IPS DF 6.9 (cell line): ENCODE measurements at places on chromosomes 16 and 17.

DNA sequence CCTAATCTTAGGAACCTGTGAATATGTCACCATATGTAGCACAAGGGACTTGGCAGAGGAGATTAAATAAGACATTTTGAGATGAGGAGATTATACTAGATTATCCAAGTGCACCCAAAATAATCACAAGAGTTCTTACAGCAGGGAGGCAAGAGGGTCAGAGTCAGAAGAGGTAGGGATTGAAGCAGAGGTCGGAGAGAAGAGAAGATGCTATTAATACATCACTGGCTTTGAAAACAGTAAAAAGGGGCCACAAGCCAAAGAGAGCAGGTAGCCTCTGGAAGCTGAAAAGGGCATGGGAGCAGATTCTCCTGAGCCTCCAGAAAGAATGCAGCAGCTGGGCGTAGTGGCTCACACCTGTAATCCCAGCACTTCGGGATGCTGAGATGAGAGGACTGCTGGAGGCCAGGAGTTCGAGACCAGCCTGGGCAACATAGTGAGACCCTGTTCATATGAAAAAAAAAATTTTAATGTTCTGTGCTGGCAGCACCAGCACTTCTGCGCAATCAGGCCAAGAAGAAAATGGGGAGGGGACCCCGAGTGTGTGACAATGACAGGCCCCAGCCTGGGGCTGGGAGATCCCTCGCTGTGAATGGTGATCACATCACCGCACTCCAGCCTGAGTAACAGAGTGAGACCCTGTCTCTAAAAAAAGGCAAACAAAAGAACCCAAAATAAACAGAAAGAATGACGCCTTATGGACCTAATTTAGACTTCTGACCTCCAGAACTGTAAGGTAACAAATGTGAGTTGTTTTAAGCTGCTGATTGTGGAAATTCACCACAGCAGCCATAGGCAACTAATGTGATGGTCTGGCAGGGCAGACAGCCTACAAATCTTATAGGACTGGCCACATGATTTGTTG is 275.4 kb downstream of the MRTFB start:
- H3K4me1 ChIP-seq, result no peaks in the 10 kb centered on the region
- DNase-seq, result no peak
- no peak overlapping the region for H3K27ac ChIP-seq
- H3K36me3 ChIP-seq, result no peaks in the 10 kb centered on the region
- H3K4me3 ChIP-seq, result no peak overlapping the region
- no peaks in the 10 kb centered on the region for H3K27me3 ChIP-seq

DNA sequence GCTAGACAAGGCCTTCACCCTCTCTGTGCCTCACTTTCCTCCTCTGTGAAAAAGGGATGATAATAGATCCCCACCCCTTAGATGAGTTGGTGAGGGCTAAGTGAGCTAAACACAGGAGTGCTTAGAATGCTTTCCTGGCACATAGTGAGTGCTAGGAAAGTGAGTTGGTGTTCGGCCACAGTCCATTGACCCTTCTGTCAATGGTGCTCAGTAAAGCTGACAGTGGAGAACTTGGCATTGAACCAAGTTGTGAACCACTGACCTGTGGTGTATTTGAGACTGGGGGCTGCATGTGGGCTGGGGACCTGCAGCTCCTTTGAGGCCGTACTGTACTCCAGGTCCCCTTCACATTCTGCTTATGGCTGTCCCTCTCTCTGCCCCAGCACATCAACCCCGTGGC is 4.8 kb downstream of the PLK1 start:
- no peaks in the 10 kb centered on the region for H3K27me3 ChIP-seq
- no peak overlapping the region for H3K27ac ChIP-seq
- peaks cover 33% of the 10 kb centered on the region for H3K36me3 ChIP-seq
- no peaks in the 10 kb centered on the region; the same call in 1 of the 2 replicates for H3K4me1 ChIP-seq

- H3K4me1 ChIP-seq, result peaks cover 14% of the 10 kb centered on the region
- H3K27me3 ChIP-seq, result no peaks in the 10 kb centered on the region
- no peak overlapping the region for H3K4me3 ChIP-seq
- DNase-seq, result no peak
- no peaks in the 10 kb centered on the region; the same call in 1 of the 2 replicates for H3K36me3 ChIP-seq
Observed at GRCh38 chr16:89317101-89317671, 99.7 kb downstream of the ZNF778 start.

DNA sequence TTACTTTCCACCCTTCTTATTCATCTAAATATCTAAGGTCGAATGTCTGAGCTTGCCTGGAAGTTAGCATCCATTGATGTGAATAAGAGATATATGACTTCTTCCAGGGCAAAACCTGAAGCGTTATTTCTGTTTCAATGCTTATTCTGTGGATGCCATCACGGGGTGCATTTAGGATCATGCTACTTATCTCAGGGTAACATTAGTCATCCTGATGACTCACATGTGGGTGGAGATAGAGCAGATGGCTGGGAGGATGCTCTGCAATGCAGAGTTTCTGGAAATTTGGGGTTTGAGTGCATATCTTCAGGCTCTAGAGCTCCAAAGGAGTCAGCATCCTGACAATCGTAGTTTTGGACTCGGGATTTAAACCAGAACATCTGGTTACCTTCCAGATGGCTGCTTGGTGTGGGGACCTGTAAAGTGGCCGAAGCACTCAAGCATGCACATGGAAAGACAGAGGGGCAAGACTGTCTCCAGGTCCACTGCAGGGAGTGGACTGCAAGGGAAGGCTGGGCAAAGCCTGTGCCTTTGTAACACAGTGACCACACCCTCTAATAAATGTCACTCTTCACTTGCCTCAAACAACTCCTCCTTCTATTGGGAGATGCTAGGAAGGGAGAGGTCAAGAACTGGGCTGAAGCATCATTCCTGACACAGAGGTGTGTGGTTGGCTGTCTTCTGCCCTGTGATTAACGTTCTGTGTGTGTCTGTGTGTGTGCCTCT is 175.2 kb upstream of the SALL1 start:
- no peak overlapping the region for H3K27ac ChIP-seq
- H3K36me3 ChIP-seq, result no peaks in the 10 kb centered on the region
- DNase-seq, result no peak
- H3K4me1 ChIP-seq, result no peaks in the 10 kb centered on the region

- H3K4me1 ChIP-seq, result no peaks in the 10 kb centered on the region
- no peaks in the 10 kb centered on the region; the same call in 1 of the 2 replicates for H3K27me3 ChIP-seq
- H3K27ac ChIP-seq, result no peak overlapping the region
- no peak overlapping the region for H3K4me3 ChIP-seq
Observed at GRCh38 chr17:27993723-27994310, 48.7 kb upstream of the NLK start.

DNA sequence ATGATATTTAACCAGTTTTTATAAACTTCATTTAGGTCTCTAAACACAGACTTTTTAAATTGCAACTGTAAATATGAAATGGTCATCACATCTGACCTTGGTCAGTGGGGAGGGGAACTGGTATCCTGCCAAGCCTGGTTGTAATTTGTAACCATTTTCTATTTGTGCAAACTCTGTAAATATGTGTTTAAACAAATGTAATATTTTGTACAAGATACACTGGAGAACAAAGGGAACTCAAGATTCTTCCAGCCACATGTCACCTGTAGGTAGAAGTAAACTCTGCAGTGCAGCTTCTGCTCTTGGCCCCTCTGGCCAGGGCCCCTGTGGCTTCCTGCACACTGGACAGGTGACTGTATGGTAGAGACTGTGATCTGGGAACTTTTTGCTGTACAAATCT is 35.8 kb downstream of the AKAP1 start:
- H3K4me1 ChIP-seq, result no peaks in the 10 kb centered on the region
- H3K27me3 ChIP-seq, result no peaks in the 10 kb centered on the region
- no peak overlapping the region for H3K4me3 ChIP-seq
- H3K36me3 ChIP-seq, result peaks cover 31% of the 10 kb centered on the region
- DNase-seq, result no peak

- H3K27ac ChIP-seq, result no peak overlapping the region
- no peaks in the 10 kb centered on the region for H3K36me3 ChIP-seq
- no peak for DNase-seq
- H3K4me1 ChIP-seq, result no peaks in the 10 kb centered on the region
Observed at GRCh38 chr16:9308356-9308801, 216.9 kb downstream of the HAPSTR1 start.

DNA sequence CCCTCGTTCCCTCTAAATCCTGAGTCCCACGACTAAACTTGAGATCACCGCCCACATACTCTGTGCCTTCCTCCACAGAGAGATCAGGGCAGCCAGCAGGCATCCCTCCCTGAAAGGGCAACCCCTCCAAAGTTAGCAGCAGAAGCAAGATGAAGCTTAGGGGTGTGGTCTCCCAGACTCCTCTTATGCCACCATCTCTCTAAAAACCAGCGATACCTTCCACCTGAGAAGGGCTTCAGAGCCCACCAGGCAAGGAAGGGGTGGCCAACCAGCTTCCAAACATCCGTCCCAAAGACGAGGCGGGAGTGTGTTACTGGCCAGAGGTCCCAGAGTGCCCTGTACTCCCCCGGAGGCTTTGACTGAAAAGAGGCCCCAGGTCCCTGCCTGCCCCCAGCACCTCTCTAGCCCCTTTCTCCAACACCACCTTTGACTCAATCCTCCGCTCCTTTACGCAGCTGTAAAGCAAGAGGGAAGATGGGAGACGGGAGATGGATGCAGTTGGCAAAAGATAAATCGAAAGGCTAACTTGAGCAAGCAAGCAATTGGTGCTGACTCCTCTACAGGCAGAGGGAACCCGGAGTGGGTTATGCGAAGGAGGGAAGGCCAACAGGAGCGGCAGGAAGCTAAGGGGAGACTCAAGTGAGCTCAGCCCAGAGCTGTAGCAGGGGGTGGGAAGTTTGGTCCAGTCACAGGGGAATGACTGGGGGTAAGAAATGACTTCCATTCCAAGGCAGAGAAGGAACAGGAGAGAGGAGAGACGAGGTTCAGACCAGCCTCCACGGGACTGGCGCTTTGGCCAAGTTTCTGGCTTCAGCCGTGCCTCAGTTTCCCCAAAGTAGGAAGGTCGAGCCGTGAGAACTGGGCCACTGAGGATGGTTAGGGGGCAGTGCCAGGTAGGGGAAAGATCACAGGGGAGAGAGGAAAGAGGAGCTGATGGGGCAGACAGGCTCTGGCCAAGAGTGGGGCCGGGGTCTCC is 1.0 kb downstream of the ST3GAL2 start:
- no peaks in the 10 kb centered on the region for H3K27me3 ChIP-seq
- no peak overlapping the region for H3K27ac ChIP-seq
- peak overlapping the region; percentile 68 for H3K4me3 ChIP-seq
- DNase-seq, result no peak
